ENCODE measurements at places on chromosomes 1 and 21.
A peak's percentile ranks its signal among the peaks of the same experiment; 100 is the strongest.

DNA sequence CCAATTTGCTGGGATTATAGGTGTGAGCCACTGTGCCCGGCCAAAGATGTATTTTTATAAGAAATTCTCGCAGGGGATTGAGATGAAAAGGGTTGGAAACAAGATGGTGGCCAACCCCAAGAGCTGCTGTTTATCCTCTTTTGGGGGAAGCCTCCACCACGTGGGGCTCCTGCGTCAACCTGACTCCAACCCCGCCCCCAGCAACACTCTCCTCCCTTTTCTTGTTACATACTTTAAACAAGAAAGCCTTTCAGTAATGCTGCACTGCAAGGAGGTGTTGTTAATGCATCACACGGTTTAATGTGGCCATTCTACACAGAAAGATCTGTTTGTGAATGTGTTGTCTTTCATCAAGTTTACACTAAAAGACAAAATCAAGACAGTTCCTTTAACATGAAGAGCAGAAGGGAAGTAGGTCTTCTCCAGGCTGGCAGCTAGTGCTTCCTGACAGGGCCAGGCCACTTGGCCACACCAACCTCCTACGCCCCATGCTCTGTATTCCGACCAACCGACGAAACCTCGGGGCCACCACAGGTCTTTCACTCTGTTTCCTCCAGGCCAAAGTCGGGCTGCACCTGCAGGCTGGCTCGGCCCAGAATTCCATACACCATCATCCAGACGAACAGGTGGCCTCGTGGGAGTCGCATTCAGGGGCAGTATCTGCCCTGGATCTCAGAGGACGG is 25.9 kb downstream of the C2CD2 start:
- peak; percentile 17 for DNase-seq

DNA sequence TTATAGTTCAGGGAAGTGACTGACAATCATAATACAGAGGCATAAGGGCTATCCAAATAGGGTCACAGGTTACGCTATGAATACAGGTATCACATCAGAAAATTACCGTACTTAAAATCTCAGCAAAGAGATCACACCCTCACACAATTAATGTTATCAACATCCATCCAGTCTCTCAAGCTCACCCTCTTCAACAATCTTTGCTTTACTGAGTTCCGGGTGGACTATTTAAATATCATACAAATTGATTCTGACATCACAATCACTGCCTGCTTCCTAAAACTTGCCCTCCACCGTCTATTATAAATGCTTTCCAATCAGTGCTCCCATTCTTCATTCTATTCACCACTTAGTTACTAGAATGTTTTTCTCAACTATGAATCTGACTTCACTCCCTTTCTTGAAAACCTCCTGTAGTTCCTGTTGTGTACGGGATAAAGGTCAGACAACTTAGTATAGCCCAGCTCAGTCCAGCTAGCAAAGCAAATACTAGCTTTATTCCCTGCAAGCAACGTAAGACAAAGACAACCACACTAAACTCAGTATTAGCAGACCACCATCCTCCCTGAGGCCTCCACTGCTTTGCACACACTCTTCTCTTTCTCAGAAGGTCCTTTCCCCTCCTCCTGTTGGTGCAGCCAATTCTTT is 398.7 kb downstream of the SMYD3 start:
- no peak for DNase-seq

DNA sequence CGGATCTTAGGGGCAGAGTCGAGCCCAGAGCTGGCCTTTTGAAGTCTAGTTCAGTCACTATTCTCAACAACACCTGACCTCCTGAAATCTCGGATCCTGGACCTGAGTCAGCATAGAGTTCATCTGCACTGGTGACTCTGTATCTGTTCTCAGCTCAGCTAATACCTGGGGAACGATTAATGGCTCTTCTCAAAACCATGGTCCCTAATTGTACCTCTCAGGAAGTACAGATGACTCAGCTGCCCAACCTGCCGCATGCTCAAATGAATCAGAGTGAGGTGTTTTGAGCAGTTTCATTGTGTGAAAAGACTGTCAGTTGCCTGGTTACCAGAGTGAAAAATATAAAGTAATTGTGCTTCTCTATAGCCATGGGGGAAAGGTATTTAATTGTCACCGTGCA is 89.2 kb downstream of the SLC35F3 start:
- no peak for DNase-seq

DNA sequence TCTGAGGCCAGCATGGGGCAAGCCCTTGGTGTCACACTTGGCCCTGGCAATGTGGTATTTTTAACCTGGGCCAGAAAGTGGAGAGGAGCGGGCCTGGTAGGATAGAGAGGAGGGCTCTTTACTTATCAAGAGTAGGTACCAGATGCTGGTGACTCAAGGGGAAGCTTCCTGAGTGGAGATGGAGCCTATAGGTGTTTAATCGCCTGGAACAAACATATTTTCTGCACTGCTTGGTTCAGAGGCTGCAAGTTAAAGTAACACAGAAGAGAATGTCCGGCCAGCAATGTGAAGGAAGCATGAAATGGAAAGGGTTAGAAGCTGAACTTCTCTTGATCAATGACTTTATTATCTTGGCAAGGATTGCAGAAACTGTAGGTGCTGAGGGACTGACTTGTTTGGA is 74.3 kb downstream of the DDR2 start:
- no peak for DNase-seq

DNA sequence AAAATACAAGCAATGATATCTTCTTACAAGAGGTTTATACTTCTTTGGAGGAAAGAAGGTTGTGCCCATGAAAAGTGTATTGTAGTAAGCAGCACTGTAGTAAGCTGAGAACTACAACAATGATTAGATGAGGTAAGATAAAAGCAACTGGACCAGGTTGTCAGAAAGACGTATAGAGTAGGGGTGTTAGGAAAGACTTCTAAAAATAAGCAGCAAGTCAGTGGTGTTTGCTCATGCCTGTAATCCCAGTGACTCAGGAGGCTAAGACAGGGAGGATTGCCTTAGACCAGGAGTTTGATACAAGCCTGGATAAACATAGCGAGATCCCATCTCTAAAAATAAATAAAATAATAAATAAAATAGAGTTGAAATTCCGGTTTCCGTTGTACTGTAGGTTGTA is 4.3 kb upstream of the OR10X1 start:
- DNase-seq: no peak

GRCh38 chr21:37878946-37879660 is 37.2 kb downstream of the KCNJ6 start:
- no peak for DNase-seq

DNA sequence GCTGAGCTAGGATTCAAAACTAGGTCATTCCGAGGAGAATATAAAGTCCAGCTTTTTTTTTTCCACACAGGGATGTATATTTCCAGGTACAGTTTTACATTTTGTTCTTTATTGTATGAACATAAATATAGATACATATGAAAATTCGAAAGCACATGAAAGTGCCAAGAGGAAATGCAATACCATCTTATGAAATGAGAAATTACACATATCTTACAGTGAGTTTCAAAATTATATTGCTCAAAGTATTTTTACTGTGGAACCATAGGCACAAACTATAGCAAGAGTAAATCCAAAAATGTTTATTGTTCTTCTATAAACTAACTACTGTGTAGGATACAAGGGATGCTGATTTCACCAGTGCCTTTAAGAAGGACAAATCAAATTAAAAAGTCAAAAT is 39.0 kb downstream of the PTPRC start:
- DNase-seq: no peak

- DNase-seq: no peak
These were observed 16.6 kb downstream of the STX12 start for GRCh38 chr1:27789540-27790041.

- DNase-seq: no peak
These were observed 885.3 kb downstream of the TTLL7 start for GRCh38 chr1:83113652-83114051.

GRCh38 chr1:180988253-180988752 is 34.4 kb downstream of the STX6 start:
- DNase-seq: no peak

GRCh38 chr1:201404055-201404454 is 4.9 kb upstream of the LAD1 start:
- DNase-seq: no peak

- DNase-seq: no peak
These were observed 310.5 kb downstream of the PRDM2 start for GRCh38 chr1:14010476-14010875.

- DNase-seq: no peak
These were observed 140.7 kb upstream of the SPAG17 start for GRCh38 chr1:118325550-118326225.

DNA sequence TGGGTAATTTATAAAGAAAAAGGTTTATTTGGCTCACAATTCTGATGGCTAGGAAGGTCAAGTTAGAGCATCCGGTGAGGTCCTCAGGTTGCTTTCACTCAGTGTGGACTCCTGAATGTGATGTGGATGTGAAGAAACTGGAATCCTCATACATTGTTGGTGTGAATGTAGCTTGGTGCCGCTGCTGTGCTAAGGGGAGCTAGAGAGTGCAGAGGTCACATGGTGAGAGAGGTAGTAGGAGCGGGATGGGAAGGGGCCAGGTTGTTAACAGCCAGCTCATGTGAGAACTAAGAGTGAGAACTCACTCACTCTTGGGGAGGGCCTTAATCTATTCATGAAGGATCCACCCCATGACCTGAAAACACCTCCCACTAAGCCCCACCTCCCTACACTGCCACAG is 21.8 kb downstream of the ITSN1 start:
- DNase-seq: no peak
